Stimulated activated CD8-positive, alpha-beta memory T cell treated with anti-CD3 and anti-CD28 coated beads, Interleukin-12 subunit alpha, Interleukin-12 subunit beta, amount 100 ng/mL, for 1 hour (primary cell): ENCODE measurements at places on chromosomes 1 and 21.

- DNase-seq = no peak
Observed at GRCh38 chr1:207903767-207904166, 7.2 kb downstream of the CD34 start.

- no peak for DNase-seq
Observed at GRCh38 chr1:164163289-164163849, 395.6 kb upstream of the PBX1 start.

DNA sequence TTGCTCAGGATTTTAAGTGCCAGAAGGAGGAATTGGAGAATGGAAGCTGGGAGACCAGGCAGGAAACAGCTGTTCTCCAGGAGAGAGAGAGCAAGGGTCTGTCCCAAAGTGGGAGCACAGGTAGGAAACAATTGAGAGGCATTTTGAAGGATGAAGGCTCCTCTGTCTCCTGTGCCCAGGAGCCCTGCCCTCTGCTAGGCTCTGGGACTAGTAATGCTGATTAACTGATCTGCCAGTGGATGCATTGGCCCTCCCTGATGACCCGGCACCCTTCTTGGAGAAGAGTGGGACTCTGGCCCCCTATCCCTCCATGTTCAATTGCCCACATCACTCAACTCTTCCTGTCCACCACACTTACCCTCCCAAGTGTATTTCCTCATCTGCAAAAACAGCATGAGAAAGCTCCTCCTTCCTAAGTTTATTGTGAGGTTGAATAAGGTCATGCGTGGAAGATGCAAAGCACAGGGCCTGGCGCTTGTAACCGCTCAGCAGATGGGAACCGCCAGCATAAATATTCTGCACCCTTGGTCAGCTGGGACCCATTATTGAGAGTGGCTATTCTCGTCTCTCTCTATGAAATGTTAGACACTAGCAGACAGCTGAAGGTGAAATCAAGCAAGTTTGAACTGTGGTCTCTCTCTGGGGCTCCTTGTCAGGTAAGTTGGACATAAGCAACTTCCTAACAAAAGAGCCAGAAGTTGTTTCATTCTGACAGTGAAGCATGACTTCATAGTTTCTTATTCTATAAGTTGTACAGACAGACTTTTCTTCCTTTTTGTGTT, 63.0 kb upstream of the ANGPTL1 start:
- DNase-seq = no peak

GRCh38 chr21:40257342-40257741, 390.1 kb downstream of the PCP4 start:
- no peak for DNase-seq

- no peak for DNase-seq
Observed at GRCh38 chr1:71413441-71414175, 332.8 kb upstream of the ZRANB2 start.

GRCh38 chr1:165854101-165854845, 26.9 kb downstream of the UCK2 start:
- no peak for DNase-seq
